T-helper 2 cell (primary cell): ENCODE measurements at places on chromosomes 3 and 15.
A peak's percentile ranks its signal among the peaks of the same experiment; 100 is the strongest.

GRCh38 chr3:193451902-193452301 lies 73.3 kb upstream of the ATP13A5 start:
- DNase-seq, result no peak

DNA sequence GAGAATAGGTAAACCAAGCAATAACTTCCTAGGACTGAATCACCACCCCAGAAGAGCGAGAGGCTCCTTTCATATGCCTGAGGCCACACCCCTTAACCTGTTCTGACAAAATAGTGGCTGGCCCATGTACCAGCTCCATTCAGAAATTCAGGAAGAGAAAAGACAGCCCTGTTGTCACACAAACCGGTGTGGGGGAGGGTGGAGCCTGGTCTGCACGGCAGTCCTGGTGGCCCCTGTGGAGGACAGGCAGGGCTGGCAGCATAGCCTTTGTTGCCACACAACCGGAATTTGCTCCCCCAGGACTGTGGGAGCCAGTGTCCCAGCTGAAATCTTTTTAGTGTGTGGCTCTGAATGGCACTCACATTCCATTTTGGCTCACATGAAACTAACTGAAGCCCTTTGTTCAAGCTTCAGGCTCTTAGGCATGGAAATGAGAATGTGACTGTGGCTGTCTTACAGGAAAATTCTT lies 23.8 kb downstream of the RLBP1 start:
- DNase-seq, result no peak

DNA sequence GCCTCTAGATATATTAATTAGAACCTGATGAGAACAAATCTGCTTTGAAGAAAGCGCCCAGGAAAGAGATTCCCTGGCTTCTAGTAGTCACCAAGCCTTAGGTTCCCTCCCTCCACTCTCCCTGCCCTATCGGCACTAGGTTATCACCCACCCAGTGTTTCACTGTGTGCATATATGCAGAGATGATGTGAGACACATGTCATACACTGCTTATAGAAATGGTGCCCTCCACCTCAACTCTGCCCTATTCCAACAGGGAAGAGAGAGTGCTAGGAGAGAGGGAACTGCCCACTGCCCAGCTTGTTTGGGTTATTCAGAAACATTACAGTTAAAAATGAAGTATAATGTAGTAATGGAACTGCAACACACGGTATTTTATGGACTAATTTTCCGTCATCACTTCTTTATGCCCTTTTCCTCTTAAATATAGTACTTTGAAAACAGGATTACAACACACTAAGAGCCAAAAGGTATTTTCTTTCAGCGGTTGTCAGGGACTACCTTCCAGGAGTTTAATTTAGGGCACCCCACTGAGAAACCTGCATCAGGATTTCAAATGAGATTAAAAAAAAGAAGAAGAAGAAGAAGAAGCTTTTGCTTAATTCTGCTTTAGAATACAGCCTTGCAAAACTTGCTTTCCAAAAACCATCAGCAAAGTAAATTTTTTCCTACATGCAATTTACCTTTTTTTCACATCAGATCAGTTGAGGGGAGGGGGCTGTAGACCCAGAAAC lies 55.3 kb downstream of the MEIS2 start:
- DNase-seq, result no peak

- DNase-seq, result no peak
Observed at GRCh38 chr3:129616713-129617112, 10.2 kb upstream of the PLXND1 start.

- no peak for DNase-seq
Observed at GRCh38 chr3:69588170-69588569, 151.1 kb upstream of the MITF start.

- peak; percentile 12 for DNase-seq
Observed at GRCh38 chr15:74053941-74054529, 28.3 kb downstream of the GOLGA6A start.

- no peak for DNase-seq
Observed at GRCh38 chr3:34668915-34669314, 870.5 kb downstream of the PDCD6IP start.

GRCh38 chr3:11563865-11564185 lies 79.9 kb downstream of the VGLL4 start:
- DNase-seq, result no peak

- DNase-seq, result no peak
Observed at GRCh38 chr3:159787794-159788205, 200.8 kb upstream of the IL12A start.

DNA sequence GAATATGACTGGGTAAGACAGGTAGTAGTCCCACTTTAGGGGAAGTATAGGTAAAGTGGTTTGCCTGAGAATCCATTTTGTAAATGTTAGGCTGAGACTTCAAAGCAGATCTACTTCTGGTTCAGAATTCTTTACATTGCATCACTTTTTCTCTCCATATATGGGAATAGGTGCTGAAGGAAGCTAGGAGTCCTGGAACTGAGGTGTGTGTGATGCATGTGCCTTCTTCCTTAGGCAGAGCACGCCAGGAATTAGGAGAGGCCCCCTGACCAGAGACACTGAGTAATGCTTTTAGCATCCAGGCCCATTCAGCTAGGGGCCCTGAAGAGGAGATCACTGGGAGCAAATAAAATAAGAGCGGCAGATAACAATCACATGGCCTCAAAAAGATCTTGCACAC lies 69.2 kb upstream of the DCP1A start:
- no peak for DNase-seq

DNA sequence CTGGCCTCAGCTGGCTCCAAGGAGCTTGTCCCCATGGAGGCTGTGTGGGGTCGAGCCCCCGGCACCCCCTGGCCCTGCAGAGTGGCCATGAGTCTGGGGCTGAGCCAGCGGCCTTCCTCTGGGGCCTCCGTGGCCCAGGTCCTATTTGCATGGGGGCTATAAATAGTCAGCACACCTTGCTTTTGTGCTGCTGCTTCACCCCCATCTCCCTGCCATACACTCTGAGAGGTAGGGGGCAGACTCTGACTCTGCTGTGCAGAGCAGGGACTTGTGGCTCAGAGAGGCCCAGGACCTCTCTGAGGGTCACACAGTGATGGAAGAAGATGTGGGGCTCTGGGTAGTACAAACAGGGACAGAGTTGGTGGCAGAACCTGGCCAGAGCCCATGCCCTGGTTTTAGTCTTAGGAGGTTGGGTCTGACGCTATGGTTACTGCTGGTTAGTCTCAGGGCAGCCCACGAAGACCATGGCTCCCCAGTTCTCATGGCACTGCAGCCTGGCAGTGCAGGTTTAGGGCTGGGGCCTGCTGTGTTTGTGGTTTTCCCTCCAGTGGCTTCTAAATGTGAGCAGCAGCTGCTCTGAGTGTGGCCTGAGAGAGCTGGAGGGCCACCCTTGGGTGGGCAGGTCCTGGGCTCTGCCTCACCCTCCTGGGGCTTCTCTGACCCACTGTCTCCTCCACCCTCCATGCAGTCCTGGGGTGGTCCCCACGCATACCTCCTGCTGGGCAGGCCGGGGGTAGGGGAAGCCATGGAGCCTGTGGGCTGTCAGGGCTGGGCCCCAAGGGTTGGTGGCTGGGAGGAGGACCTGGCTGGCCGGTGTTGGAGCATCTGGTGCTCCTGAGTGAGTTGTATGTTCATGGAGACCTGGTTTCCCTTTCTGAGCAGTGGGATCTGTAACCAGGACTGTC lies 13.6 kb downstream of the PRKCD start:
- DNase-seq, result no peak

DNA sequence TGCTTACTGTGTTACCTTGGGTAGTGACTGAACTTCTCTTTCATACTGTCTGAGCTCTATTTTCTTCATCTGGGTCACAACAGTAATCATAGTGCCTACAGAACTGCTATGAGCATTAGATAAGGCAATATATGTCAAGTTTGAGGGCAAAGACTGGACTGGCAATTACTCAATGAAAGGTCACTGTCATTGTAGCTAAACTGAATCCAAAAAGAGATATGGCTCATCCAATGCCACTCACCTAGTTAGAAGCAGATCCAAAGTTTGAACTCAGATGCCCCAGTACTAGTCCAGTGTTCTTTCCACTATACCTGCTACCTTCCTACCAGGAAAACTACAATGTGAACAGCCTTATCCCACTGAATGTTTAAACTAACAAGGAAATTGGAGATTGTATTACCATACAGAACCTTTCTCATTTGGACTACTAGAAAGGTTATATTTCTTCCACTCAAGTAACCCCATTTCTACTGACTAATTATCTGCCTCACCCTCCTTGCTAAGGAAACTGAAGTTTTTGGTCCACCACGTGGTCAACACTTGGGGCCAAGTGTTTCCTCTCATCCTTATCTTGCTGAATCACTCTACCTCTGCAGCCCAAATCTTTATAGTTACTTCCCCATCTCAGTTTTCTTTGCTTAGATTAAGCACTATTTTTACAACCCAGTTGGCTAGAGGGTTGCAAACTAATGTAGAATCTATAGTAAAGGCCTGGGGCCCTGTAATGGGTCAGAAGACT lies 202.3 kb upstream of the LPP start:
- DNase-seq, result no peak

DNA sequence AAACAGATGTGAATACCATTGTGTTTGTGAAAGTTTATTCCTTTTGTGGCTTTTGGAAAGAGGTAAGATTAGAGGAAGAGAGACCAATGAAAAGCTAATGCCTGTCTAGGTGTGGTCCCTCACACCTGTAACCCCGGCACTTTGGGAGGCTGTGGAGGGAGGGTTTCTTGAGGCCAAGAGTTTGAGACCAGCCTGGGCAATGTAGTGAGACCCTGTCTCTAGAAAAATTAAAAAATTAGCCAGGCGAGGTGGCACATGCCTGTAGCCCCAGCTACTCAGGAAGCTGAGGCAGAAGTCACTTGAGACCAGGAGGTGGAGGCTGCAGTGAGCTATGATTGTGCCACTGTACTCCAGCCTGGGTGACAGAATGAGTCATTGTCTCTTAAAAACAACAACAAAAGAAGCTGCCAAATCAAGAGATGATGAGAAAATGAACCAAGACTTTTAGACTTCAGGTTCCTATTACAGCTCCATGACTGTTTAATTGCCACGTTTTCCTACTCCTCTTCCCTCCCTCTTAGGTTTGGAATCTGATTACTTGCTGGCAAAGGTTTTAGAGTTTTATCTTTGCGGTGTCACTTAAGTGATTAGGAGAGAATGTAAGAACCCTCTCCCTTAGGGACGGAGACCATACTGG lies 68.7 kb downstream of the CGNL1 start:
- DNase-seq, result no peak

- DNase-seq, result no peak
Observed at GRCh38 chr3:90005281-90005847, 897.9 kb downstream of the EPHA3 start.

- DNase-seq, result peak; percentile 35
Observed at GRCh38 chr15:62344806-62345539, 179.9 kb upstream of the C2CD4B start.

DNA sequence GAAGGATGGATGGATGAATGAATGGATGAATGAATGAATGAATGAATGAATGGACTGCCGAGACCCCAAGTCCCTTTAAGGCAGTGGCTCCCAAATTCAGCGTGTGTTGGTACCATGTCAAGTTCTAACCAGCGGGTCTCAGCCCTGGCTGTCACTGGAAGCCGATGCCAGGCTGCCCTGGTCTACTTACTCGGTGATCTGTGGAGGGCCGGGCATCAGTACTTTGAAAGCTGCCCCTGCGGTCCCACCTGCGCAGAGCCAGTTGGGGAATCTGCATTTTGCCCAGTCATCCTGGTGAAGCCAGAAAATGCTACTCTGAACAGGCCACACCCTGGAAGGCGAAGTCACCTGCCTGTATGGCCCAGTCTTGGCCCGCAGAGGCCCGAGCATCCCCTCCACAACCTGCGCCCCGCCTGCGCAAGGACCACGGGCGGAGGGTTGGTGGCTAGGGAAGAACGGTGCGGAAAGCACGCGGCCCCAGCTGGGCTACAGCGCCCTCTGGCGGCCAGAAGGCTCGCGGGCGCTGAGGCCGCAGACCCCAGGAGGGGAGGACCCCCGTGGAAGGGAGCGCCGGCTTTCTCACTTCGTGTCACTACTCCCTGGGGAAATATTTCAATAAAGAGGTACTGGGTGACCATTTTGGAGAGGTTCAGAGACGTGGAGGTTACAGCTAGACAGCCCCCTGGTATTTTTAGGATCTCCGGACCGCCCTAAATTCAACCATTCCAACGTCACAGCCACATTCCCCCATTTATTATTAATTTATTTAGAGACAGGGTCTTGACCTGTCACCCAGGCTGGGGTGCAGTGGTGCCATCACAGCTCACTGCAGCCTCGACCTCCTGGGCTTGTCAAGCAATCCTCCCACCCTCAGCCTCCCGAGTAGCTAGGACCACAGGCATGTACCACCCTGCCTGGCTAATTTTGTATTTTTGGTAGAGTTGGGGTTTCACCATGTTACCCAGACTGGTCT lies 34.9 kb downstream of the PRKCD start:
- DNase-seq, result peak; percentile 23

DNA sequence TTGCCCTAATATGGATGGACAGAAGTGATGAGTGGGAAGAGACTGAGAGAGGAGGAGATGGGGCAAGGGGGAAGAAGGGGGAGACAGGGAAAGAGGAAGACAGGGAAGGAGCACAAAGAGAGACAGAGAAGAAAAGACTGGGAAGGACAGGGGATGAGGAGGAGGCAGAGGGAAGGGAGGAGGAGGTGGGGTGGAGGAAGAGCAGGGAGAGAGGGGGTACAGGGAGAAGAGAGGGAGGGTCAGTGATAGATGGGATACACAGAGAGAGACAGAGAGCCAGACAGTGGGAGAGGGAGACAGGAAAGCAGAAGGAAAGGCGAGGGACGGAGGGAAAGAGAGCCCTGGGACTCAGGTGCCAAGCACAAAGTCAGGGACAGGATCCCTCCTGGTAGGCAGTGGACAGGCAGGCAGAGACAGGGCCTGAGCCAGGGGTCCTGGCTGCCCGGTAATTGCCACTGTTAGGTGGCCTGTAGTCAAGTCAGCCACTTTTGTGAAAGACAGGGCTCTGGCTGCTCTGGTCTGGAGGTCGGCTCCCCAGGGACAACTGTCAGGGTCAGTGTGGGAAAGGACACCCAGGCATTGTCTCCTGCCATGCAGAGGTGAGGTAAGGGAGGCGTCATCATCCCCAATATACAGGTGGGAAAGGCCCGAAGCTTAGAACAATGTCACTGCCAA lies 9.8 kb downstream of the VILL start:
- DNase-seq, result no peak

DNA sequence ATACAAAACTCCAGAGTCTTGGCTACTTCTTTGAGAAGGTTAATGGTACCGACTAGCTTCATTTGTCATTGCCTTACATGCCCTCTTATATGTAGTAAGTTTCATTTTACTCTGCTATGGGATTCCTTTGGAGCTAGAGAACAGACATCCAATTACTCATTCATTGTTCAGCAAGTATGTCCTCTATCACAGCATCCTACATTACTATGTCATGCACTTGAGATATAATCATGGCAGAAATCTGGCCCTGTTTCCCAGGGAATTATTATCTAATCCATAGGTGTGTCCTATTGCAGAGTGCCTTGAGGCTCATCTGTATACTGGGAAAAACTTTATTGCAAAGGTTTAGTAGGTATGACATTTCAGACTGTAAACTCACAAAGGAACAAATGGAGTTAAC lies 333.1 kb upstream of the NECTIN3 start:
- no peak for DNase-seq

- no peak for DNase-seq
Observed at GRCh38 chr15:101361418-101361817, 66.4 kb upstream of the SNRPA1 start.
